Dermis lymphatic vessel endothelial cell (primary cell): ENCODE measurements at places on chromosomes 2 and 18. TPM values are rescaled to one million over a fixed set of nuclear protein-coding genes. Genes with fewer than 3 reads are reported as not detected.

Gene LOXL3
- 0.87 and 1.2 TPM in 2 replicates for total RNA-seq

Gene CENPA
- 2.2 and 3.4 TPM in 2 replicates for total RNA-seq

Gene ALPG
- not detected in 2 replicates for total RNA-seq

Gene IL36A
- total RNA-seq: not detected in 2 replicates

Gene TRIP12
- 262 and 271 TPM in 2 replicates for total RNA-seq

Gene SLC5A7
- total RNA-seq: not detected in 2 replicates

Gene CFAP65
- total RNA-seq: not detected in 2 replicates

Gene NDUFV2
- 74.1 and 82.6 TPM in 2 replicates for total RNA-seq

Gene CNGA3
- not detected in 2 replicates for total RNA-seq

Gene CRYGC
- not detected in 2 replicates for total RNA-seq

Gene ABCG5
- not detected in 2 replicates for total RNA-seq

Gene MAPK4
- not detected in 2 replicates for total RNA-seq

Gene DLX2
- total RNA-seq: under 0.01 TPM in 1 of 2 replicates, not detected in the other

Gene SH3RF3
- 4.6 and 7.0 TPM in 2 replicates for total RNA-seq

Gene SCYGR5
- total RNA-seq: not detected in 2 replicates

Gene AQP12B
- not detected in 2 replicates for total RNA-seq

Gene CELF4
- total RNA-seq: 0.43 TPM in 1 of 2 replicates, not detected in the other

Gene NAB1
- total RNA-seq: 36.4 and 48.2 TPM in 2 replicates

Gene MAIP1
- 19.3 and 25.3 TPM in 2 replicates for total RNA-seq

Gene LYPD6B
- 0.11 TPM in 1 of 2 replicates, not detected in the other for total RNA-seq

Gene OTOS
- total RNA-seq: not detected in 2 replicates

Gene PSD4
- 0.76 and 0.77 TPM in 2 replicates for total RNA-seq

Gene MAP3K2
- 19.9 and 24.8 TPM in 2 replicates for total RNA-seq

Gene COL3A1
- 0.95 and 6.9 TPM in 2 replicates for total RNA-seq

Gene RALBP1
- total RNA-seq: 68.2 and 78.4 TPM in 2 replicates

Gene NAT8
- total RNA-seq: not detected in 2 replicates

Gene FKBP7
- total RNA-seq: 20.3 and 43.9 TPM in 2 replicates

Gene ZBTB14
- 14.0 and 18.1 TPM in 2 replicates for total RNA-seq

Gene DCDC2C
- not detected in 2 replicates for total RNA-seq

Gene DSG1
- total RNA-seq: not detected in 2 replicates

Gene CDH2
- total RNA-seq: 0.26 and 1.8 TPM in 2 replicates

Gene RAMP1
- total RNA-seq: not detected in 2 replicates

Gene TACR1
- total RNA-seq: not detected in 2 replicates

Gene OTX1
- total RNA-seq: 0.09 and 0.11 TPM in 2 replicates

Gene REG3A
- not detected in 2 replicates for total RNA-seq

Gene GCG
- total RNA-seq: not detected in 2 replicates

Gene KIAA2012
- not detected in 2 replicates for total RNA-seq

Gene ERBB4
- total RNA-seq: under 0.01 TPM in 2 replicates

Gene CD8B2
- not detected in 2 replicates for total RNA-seq

Gene SIX3
- not detected in 2 replicates for total RNA-seq

Gene HOXD3
- 9.1 and 18.2 TPM in 2 replicates for total RNA-seq

Gene LYG2
- total RNA-seq: not detected in 2 replicates

Gene AGXT
- total RNA-seq: not detected in 2 replicates

Gene WDR43
- 35.1 and 54.6 TPM in 2 replicates for total RNA-seq
